ENCODE measurements at places on chromosomes 4 and X. TPM values are rescaled to one million over a fixed set of nuclear protein-coding genes. Genes with fewer than 3 reads are reported as not detected.

The FBXL5 gene
- 34.3 TPM for total RNA-seq

The NUP54 gene
- total RNA-seq = 50.3 TPM

The USP26 gene
- total RNA-seq = not detected

The DCX gene
- total RNA-seq = not detected

The FRAS1 gene
- total RNA-seq = not detected

The PPP4R3C gene
- total RNA-seq = not detected

The USP17L26 gene
- not detected for total RNA-seq

The ADGRG4 gene
- total RNA-seq = not detected

The KDR gene
- not detected for total RNA-seq

The PABPC5 gene
- total RNA-seq = not detected

DNA sequence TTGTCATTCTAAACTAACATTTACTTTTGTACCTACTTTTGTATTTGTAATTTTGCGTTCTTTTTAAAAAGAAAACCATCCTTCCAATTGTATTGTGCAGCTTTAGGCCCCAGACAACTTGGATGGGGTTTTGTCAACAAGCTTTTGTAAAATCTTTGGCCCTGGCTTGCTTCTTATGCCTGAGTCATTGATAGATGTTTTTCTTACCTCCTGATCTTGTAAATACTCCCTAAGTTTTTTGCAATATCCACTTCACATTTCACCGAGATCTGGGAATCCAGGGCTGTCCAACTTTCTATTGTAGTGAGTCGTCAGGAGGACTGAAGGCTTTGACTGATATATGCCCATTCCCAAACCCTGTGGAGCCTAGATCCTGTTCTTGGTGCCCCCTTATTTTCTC lies 126.9 kb upstream of the GUCY1A1 start:
- H3K4me1 ChIP-seq = no peaks in the 10 kb centered on the region
- H3K36me3 ChIP-seq = no peaks in the 10 kb centered on the region
- no peak overlapping the region for H3K4me3 ChIP-seq
- no peaks in the 10 kb centered on the region for H3K27me3 ChIP-seq
- no peak for DNase-seq
- no peak overlapping the region for H3K27ac ChIP-seq

DNA sequence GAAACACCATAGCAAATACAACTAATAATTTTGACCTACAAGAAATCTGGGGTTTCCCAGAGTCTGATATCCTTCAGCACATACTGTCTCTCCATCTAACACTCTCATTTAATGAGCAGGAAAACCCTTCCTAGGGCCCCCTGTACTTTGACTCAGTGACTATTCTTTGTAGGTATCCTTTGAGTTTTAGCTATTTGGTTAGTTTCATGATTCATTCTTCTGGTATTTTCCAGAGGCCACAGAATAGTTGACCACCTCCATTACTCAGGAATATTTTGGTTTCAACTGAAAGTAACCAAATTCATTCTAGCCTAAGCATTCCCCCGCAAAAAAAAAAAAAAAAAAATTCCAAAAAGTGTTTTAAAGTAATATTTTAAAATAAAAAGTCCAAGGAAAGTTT lies 140.0 kb downstream of the IDS start:
- no peak for DNase-seq
- no peaks in the 10 kb centered on the region for H3K4me1 ChIP-seq
- no peak overlapping the region for H3K4me3 ChIP-seq
- no peak overlapping the region for H3K27ac ChIP-seq
- no peaks in the 10 kb centered on the region for H3K27me3 ChIP-seq
- no peaks in the 10 kb centered on the region for H3K36me3 ChIP-seq

DNA sequence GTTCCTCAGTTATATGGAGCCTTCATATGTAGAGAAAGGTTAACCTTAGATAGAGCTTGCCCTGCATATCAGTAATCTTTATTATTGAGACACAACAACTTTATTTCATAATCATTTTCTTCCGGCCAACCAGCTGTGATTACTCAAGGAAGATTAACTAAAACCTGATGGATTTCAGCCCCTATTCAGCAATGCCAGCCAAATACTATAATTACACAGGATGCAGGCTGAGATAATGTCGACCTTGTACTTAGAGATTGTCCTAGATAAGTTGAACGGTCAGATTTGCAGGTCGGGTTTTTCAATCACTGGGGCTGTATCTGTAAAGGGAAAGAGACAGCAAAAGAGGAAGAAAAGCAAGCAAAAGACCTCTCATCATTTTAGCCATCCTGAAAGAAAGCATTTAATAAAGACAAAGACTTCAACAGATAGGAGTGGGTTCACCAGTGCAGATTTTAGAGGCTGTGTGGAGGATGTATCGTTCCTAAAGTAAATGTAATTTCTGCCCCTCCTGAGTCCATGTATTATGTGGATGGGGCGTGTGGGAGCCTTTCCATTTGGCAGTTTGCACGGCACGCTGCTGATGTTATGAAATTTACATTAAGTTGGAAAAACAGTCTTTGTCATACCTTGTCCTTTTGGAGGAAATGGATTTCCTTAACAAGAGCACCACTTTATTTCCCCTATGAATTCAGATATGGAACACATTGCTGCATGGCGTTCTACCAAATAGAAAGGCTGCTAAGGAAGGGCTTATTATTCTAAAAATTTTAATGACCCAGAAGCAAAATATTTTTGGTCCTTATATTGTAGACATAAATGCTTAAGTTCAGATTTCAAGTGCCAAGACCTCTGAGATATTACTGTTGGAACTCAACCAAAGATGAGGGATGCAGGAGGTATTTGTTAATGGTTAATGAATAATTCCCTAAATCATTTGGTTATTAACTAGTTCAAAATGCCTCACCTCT lies 496.7 kb downstream of the SPRY1 start:
- no peak overlapping the region for H3K4me3 ChIP-seq
- H3K27ac ChIP-seq = no peak overlapping the region
- no peaks in the 10 kb centered on the region for H3K4me1 ChIP-seq
- H3K27me3 ChIP-seq = no peaks in the 10 kb centered on the region
- DNase-seq = no peak

- H3K36me3 ChIP-seq = no peaks in the 10 kb centered on the region
- peak overlapping the region; percentile 19 for H3K27ac ChIP-seq
- peak overlapping the region; percentile 16 for H3K4me3 ChIP-seq
- peak; percentile 8 for DNase-seq
- H3K27me3 ChIP-seq = no peaks in the 10 kb centered on the region
- peaks cover 21% of the 10 kb centered on the region for H3K4me1 ChIP-seq
Observed at GRCh38 chr4:3073158-3074077, 920 bp downstream of the HTT-AS start.

- H3K4me3 ChIP-seq = no peak overlapping the region
- H3K4me1 ChIP-seq = peaks cover 18% of the 10 kb centered on the region
- no peaks in the 10 kb centered on the region for H3K36me3 ChIP-seq
- no peak for DNase-seq
- peaks cover 28% of the 10 kb centered on the region for H3K27me3 ChIP-seq
Observed at GRCh38 chr4:6322067-6322760, 52.6 kb downstream of the WFS1 start.

DNA sequence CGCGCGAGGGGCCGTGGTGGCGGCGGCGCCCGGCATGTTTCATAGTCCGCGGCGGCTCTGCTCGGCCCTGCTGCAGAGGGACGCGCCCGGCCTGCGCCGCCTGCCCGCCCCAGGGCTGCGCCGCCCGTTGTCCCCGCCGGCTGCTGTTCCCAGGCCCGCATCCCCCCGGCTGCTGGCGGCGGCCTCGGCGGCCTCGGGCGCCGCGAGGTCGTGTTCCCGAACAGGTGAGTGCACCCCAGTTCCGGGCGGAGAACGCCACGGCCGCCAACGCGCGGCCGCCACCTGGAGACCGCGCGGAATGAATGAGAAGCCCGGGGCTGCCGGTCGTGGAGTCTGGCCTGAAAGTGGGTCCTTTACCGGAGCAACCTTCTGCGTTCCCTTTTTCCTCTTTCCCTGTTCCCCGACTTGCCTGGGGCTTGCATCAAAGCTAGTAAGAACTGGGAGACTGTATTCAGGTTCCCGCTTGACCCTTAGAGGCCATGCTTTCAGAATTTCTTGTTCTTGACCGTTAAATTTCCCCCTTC lies 429 bp downstream of the NOCT start:
- H3K4me1 ChIP-seq = peaks cover 40% of the 10 kb centered on the region
- peak overlapping the region; percentile 89 for H3K4me3 ChIP-seq

- H3K36me3 ChIP-seq = peaks cover 5% of the 10 kb centered on the region
- H3K4me3 ChIP-seq = no peak overlapping the region
- H3K4me1 ChIP-seq = peaks cover 5% of the 10 kb centered on the region
- no peak overlapping the region for H3K27ac ChIP-seq
- no peak for DNase-seq
Observed at GRCh38 chrX:38796946-38797345, 4.3 kb upstream of the MID1IP1 start.

DNA sequence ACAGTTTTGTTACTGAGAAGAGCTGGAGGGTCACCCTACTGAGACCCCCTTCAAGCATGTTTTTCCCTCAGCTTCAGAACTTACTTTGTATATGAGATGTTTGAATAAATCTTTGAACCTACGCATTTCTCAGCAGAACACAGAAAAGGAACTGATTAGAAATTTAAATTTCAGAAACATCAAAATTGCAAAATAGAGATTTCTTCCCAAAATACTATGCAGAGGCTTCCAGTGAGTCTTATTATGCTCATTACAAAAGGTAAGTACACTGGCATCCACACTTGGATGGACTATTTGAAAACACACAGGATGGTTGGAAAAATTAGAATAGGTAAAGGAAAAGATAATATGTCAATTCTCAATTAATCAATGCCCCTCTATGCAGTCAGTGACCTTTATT lies 91.2 kb downstream of the COX7B2 start:
- H3K27ac ChIP-seq = no peak overlapping the region
- no peaks in the 10 kb centered on the region for H3K4me1 ChIP-seq
- H3K27me3 ChIP-seq = no peaks in the 10 kb centered on the region
- no peaks in the 10 kb centered on the region for H3K36me3 ChIP-seq

DNA sequence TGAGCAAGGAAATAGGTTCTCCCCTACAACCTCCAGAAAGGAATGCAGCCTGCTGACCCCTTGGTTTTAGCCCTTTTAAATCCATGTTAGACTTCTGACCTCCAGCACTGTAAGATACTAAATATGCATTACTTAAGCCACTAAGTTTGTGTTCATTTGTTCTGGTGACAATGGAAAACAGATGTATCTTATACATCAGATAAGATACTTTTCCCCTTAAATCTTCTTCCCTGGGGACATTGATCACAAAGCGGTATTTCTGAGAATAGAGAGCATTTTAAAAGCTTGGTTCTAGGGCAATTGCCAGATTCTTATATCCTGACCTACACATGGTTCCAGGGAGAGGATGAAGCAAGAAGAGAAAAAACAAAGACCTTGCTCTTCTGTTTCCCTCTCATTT lies 6.5 kb upstream of the TMEM184C start:
- H3K27ac ChIP-seq = no peak overlapping the region
- DNase-seq = no peak
- peaks cover 20% of the 10 kb centered on the region for H3K27me3 ChIP-seq
- H3K36me3 ChIP-seq = peaks cover 2% of the 10 kb centered on the region
- H3K4me1 ChIP-seq = no peaks in the 10 kb centered on the region

DNA sequence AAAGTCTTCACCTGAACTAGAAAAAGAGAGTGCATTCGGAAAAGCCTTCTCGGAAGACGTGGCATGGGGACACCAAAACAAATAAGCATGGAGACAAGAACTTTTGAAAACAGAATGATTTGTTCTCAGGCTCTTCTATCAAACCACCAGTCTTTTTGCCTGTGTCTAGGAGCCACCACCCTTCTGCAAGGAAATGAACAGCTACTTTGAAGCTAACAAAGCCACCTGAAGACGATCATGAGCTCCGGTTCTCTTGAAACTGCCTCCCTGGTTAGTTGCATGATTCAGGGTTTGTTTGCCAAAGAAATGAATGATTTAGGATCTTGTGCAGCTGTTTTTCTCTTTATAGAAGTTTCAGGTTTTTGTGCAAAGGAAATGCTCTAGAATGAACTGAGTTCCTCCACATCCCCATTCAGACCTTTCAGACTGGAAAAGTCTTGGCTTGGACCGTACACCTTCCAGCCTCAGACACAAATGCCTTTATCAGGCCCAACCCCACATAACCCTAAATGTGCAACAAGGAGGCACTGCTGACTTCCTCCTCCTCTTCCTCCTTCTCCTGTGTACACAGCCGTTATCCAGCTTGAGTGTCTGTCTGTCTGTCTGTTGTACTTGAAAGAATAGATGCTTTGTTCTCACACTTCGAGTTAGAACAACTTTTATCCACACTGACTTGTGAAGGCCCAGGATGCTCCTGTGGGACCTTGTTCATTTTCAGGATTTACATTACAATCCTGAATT lies 334.8 kb upstream of the KLF3 start:
- DNase-seq = peak; percentile 37
- H3K27ac ChIP-seq = peak overlapping the region; percentile 84
- peaks cover 1% of the 10 kb centered on the region for H3K27me3 ChIP-seq

DNA sequence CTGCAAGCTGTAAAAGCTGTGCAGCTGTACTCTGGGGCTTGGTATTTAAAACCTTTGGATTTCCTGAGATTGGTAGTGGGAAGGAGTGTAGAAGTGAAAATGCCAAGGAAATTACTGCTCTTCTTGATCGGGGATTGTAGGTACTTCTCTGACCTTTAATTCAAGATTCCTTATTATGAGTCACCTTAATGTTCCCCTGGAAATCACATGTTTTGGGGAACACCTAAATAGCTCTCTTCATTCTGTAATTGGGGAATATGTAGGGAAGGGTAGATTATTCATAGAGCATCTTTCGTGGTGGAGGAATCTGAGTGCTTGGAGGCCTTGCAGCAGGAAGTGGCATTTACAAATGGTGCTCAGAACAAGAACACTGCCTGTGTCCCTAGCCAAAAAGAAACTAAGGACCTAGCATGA lies 137.8 kb downstream of the UCHL1 start:
- no peak overlapping the region for H3K4me3 ChIP-seq
- no peak for DNase-seq
- no peaks in the 10 kb centered on the region for H3K27me3 ChIP-seq

DNA sequence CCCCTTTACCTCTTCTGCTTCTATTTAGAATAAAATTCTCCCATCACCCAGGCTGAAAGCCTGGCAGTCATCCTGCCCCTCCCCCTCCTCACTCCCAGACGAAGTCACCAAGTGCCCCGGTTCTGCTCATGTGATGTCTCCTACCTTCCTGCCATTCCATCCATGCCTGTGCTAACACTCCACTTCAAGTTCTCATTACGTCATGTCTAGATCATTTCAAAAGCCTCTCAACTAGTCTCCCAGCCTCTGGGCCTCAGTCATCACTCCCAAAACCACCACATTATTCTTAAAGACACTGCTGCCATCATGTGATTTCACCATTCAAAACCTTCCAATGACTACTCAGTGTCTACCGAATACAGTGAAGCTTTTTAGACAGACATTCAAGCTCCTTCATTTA lies 17.2 kb upstream of the HOPX start:
- H3K4me3 ChIP-seq = no peak overlapping the region
- peaks cover 9% of the 10 kb centered on the region for H3K4me1 ChIP-seq
- H3K27me3 ChIP-seq = no peaks in the 10 kb centered on the region
- H3K27ac ChIP-seq = no peak overlapping the region

Data from activated CD4-positive, alpha-beta T cell treated with anti-CD3 and anti-CD28 coated beads, Interleukin-2, amount 10 ng/mL, durations not matched to agents 7 days and 5 days (primary cell).